ENCODE measurements at places on chromosomes 11 and 22.

DNA sequence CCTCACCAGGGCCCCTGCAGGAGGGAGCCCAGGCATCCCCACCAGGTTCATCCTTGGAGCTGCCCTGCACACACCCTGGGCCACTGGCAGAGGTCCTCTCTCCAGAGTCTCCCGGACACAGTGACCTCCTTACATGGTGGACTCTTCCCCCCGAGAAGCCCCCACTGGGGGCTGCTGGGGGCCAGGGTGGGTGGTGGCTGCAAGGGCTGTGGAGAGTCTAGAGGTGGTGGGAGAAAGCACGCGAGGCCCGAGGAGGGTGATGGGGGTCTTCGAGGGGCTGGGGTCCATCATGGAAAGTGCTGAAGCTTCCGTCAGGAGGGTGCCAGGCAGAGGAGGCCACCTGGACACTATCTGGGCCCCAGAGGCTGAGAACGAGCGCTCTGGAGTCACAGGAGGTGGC lies 17.6 kb downstream of the PGA5 start:
- no peak for DNase-seq

DNA sequence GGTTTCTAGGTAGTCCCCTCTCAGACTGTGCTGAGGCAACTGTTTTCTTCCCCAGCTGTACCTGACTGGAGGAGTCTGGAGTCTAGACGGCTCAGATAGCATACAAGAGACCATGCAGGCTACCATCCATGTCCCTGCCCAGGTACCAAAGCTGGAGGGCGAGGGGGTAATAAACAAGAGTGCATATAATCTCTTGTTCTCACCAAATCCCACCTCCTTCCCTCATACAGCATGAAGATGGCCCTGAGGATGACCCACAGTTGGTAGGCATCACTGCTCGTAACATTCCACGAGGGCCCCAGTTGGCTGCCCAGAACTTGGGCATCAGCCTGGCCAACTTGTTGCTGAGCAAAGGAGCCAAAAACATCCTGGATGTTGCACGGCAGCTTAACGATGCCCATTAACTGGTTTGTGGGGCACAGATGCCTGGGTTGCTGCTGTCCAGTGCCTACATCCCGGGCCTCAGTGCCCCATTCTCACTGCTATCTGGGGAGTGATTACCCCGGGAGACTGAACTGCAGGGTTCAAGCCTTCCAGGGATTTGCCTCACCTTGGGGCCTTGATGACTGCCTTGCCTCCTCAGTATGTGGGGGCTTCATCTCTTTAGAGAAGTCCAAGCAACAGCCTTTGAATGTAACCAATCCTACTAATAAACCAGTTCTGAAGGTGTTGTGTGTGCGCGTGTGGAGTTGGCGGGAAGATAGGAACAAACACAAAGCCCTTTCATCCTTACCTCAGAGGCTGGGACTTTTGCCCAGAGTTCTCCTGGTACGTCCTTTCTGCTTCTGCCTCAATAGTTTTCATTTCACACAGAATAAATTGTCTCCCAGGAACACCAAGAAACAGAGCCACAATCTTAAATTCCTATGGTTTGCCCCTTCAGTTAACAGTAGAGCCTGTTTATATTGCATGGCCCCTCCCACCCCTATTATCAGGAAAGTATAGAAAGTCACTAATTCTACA lies 8.5 kb downstream of the HMBS start:
- DNase-seq, result no peak

- DNase-seq, result no peak
Observed at GRCh38 chr11:100833276-100833675, 146.2 kb downstream of the ARHGAP42 start.

DNA sequence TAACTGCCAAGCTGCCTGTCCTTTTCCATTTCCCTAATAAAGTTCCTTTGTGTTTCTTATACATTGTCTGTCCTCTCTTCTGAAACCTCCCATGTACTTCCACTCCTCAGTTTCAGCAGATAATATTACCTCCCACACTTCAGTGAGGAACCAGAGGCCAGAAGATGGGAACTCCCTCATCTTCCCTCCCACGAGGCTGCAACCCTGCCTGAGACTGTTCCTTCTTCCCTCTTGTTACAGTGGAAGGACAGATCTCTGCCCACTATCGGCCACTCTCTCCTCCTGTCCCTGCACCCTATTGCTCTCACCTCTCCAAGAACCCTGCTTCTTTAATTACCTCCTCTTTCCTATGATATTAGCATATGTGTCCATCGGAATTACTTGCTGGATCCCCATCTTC lies 38.1 kb upstream of the SWAP70 start:
- DNase-seq, result no peak

GRCh38 chr11:78653294-78653909 lies 78.7 kb upstream of the NARS2 start:
- no peak for DNase-seq

- DNase-seq, result peak; percentile 60
Observed at GRCh38 chr11:124670732-124671131, 2.8 kb downstream of the SIAE start.

DNA sequence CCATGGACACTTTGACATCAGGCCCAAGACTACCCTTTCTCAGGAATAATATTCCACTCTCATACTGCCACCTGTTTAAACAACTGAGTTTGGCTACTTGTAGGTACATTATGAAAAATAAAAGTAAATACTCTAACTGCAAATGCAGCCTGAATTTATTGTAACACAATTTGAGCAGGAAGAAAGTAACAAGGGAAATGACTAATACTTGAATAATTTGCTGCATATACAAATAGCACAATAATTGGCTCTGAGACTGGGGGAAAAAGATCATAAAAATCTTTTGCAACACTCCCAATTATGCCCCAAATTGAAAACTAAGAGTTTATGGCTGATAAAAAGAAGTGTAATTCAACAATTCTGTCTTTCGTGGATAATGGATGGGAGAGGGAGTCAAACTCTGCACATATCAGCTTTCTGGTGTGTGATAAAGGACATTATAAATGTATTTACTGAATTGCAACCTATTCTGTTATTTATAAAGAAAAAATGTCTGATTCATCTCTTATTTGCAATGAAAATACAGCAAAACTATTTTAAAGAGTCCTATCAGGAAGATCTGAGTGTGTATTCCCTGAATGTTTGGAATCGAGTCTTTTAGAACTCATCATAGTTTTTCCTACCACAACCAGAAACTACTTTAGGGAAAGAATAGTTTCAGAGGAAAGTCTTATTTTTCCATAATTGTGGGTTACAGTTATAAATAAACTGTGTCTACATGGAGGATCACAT lies 359.0 kb downstream of the JRKL start:
- no peak for DNase-seq

DNA sequence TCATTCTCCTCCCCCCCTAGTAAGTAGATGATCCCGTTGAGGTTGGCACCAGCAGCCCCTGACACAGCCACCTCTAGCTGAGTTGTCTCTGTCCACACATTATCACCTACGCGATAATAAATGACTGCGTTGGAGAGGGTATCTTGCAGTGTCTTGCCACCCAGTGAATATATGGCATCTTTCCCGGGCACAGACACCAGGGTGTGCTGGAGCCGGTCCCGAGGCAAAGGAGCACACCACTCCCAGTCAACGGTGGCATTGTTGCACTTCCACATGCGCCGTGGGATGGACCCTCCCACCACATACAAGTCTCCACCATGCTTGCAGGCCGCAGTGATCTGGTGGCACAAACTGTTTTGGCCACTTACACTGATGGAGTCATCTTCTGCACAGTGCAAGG lies 5.4 kb downstream of the KBTBD4 start:
- no peak for DNase-seq

GRCh38 chr22:28773461-28773867 lies 969 bp downstream of the CCDC117 start:
- no peak for DNase-seq

- no peak for DNase-seq
Observed at GRCh38 chr11:64100360-64100759, 64.6 kb downstream of the FLRT1 start.

GRCh38 chr11:6357222-6357621 lies 33.1 kb upstream of the SMPD1 start:
- no peak for DNase-seq

- DNase-seq, result no peak
Observed at GRCh38 chr22:30873086-30873650, 95.4 kb downstream of the MORC2 start.

DNA sequence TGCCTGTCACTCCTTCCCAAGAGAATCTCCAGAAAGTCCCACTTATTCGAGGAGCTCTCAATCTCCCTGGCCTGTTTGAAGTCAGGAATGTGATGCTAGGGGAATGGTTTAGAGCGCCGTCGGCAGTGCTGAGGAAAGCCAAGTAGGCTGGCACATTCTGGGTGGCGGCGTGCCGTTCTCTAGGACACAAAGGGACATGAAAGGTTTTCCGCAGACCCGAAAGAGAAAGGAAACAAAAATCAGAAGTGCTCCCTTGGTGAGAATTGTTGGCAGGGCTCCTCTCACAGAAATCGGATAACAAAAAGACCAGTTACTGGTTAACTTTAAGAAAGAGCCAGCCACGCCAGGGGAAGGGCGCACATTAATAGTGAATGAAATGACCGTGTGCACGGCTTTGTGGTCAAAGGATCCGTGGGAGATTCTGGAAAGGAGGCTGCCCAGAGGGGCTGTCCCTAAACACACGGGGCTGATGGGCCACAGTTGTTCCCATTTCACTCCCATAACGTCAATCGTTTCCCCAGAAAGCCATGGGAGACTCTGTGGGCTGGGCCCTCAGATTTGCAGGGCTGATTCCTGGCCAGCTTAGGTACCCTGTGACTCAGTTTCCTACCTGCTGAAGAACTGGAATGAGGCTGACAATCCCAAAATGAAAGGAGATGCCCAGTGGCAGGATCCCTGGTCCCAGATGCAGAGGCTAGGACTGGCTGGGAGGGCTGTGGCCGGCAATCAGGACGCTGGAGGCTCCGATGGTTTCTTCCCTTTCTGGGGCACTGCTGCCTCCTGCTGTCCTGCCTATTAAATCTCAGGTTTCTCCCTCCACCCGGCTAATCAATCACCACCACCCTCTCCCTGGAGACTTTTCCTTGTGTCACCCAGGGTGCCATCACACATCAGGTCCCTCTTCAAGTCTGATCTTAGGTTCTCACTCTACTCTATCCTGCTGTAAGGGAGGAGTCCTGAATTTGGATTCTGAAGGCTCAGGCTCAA lies 82.3 kb downstream of the RCN1 start:
- DNase-seq, result no peak

DNA sequence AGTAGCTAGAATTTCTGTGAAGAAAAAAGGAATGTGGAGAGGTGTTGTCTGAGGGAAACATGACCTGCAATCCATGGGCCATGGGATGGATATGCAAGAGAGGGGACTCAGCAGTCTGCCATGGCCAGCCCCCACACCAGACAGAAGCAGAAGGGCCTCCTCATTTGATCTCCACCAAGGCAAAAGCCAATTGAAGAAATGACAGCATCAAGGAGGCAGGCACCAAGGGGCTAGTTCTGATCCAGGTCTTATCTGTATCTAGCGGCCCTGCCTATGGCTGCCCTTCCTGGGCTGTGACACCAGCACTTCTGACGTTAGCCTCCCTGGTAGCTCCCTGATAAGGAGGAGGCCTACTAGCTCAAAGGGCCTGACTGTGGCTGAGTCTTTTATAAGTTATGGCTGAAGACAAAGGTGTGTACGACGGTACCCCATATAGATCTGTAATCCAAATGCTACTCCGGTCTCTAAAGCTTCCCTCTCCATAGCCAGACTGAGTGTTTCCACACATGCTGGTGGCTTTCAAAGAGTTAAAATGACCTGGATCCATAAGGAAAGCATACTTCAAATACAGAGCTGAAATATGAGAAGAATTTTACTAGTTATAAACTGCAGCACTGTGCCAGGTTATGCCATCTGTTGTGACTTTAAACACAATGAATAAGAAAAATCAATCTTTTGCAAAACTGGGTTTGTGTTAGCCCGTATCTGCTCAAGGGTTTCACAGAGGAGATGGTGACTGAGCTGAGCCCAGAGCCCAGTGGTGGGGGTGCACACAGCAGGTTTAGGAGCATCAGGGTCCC lies 34.4 kb downstream of the HIRA start:
- no peak for DNase-seq

DNA sequence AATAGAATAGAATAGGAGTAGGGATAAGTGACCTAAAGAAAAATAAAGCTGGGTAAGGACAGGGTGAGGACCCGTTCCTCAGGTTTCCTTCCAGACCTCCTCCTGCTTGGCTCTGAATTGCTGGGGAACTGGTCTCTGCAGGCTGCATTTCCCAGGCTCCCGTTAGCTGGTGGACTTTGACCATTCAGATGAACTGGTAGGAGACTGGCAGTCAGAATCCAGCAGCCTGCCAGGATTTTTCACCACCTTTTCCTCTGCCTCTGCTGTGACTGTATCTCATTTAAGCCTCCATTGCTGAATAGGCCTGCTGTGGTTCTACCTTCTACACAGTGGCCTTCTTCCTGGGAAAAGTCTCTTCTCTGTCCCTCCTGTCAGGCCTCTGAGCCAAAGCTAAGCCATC lies 24.6 kb upstream of the SMPD1 start:
- no peak for DNase-seq

DNA sequence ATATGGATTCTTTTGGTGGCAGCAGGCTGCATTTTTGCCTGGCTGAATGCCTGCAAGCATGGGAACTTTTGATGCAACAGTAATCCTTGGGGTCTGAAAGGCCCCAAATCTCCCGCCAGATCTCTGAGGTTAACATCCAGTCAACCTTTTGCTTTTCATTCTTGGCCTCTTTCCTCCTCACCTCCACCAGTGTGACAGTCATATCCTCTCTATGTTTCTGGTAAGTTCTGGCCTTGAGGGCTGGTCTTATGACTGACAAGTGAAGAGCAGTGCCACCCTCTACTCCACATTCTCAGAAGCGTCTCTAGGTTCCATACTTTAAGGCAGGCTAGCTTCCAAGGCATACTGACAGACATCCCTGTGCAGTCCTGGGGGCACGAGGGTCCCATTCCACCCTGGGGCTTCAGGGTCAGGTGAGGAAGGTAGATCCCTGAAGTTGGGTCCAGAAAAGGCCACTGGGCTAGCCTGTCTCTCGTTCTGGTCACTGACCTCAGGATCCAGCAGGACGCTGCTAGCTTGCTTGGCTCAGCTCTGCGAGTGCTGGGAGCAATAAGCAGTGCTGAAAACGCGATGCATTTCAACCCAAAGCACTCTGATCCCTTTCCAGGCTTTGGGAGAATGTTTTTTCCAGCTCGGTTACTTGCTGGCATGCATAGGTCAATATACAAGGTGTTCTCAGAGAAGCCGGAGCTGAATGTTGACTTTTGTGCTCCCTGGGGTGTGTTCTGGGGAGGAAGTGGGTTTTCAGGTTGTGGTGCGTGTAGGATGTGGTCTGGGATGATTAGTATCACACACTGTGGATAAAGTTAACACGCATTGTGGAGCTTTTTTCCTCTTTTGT lies 75.2 kb downstream of the PTPRJ start:
- peak; percentile 80 for DNase-seq

DNA sequence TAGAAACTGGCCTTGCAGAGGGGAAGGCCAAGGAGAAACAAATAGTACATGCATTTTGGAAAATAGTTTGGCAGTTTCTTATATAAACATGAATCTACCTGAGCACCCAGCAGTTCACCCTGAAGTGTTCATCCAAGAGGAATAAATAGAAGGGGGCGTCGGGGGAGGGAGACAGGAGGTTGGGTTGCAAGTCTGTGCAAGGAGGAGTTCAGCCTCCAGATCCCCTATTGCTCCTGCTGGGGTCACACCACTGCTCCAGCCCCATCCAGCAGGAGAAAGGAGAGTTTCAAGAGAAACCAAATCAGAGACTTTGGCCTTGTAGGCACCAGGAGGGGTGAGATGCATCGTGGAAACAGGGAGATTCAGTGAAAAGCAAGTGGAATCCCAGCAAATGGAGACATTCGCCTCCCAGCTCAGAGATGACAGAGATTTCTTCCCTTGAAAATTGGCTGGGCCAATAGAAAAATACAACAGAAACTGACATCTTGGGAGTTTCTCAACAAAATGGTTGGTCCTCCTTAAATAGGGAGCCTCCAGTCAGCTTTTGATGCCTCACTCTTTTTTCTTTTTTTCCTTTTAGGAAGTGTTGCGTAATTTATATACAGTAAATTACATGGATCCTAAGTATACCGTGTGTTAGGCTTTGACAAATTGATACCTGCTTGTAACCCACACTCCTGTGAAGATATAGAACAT lies 34.1 kb downstream of the OTOG start:
- no peak for DNase-seq

Data from CD4-positive, alpha-beta T cell treated with Interleukin-6 at 100 ng/mL for 8 hours (primary cell).